ENCODE measurements at places on chromosomes 6 and 20. TPM values are rescaled to one million over a fixed set of nuclear protein-coding genes. Genes with fewer than 3 reads are reported as not detected.

DNA sequence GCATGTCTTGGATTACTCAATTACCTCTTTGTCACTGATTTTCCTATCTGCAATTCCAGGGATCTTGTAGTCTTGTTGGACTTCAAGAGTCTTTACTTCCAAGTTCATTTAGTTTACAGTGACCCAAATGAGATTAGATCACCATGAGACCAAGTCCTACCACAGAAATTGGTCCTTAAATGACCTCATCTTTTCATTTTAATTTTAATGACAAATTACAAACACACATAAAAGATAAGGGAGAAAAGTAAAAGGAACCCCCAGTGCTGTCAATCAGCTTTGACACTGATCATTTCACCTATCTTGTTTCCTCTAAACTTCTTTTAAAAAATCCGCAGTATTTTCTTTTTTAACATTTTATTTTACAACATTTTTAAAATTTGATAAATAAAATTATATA is 54.9 kb upstream of the FYN start:
- no peak for DNase-seq

DNA sequence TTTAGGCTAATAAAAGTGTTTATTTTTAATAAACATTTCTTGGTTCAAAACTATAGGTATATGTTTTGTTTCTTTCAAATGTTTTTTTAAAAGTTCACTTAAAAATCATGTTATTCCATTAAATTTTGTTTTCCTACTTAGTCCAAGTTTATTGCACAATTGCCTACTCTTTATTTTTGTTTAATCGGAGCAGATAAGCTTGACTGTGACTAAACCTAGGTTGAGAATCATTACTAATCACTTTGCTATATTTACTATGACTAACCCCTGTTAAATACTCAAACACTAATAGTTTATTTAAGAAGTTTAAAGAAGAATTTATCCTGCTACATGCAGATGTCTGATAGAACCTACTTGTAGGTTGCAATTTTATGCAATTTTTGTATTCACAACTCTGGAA is 18.8 kb downstream of the MAP3K4 start:
- DNase-seq = no peak

DNA sequence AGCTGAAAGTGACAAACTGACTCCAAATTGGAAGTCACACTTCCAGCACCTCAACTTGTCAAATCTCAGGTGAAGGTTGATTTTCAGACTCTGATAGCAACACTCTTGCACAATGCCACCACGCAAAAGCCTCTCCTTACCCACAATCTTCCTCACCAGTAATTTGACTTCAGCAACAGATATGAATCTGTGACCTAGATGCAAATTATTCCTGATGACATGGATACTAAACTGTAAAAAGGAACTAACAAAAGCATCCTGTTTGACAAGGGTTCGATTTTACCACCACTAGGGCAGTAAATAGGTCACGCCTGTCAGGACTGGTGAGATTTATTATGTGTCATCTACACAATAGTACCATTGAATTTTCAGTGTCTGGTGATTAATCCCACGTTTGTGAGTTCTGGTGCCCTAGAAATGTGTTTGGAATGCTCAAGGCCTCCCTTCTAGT is 134.4 kb upstream of the COL21A1 start:
- DNase-seq = no peak

- DNase-seq = no peak
These were observed 136.3 kb upstream of the ZNF184 start for GRCh38 chr6:27608916-27609883.

- DNase-seq = no peak
These were observed 34.9 kb downstream of the GMPR start for GRCh38 chr6:16273256-16273655.

GRCh38 chr6:7144872-7145584 is 37.3 kb downstream of the RREB1 start:
- no peak for DNase-seq

The CCN5 gene
- total RNA-seq = not detected

The TMC2 gene
- total RNA-seq = not detected

The BANF2 gene
- total RNA-seq = not detected

Data from activated T-cell treated with anti-CD3 and anti-CD28 coated beads, Interleukin-2, amount 50 U/mL, for 72 hours (primary cell).